ENCODE measurements at places on chromosomes 3 and 15. TPM values are rescaled to one million over a fixed set of nuclear protein-coding genes. Genes with fewer than 3 reads are reported as not detected.

DNA sequence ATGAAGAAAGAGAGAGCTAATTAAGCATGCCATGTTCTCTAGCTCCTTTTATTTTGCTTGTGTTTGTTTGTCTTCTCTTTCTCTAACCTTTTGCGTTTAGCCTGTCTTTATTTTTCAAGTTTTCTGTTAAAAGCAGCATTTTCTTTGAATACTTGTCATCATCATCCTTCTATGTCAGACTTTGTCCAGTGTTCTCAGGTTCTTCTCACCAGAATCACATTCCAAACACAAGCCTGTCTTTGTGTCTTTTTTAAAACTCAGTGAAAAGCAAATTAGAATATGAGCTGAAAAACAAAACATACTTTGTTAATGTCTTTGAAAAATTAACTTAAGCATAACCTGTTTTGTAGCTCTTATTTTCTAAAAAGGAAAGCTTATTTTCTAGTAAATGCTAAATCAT lies 62.4 kb downstream of the LEKR1 start:
- DNase-seq = no peak

The DNAJB8 gene
- not detected for polyA plus RNA-seq

DNA sequence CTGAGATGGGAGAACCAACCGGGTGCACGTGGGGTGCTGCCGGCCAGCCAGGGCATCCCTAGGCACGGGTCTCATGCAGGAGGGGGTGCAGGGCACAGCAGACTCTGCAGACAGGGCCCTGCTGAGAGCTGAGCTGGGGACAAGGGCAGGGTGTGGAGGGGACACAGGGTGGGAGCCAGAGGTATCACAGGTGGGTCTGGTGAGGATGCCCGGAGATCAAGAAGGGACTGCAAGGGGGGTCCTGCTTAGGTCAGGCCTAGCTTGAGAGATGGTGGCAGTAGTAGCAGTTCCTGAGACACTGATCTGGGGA lies 39.5 kb upstream of the PRR23E start:
- DNase-seq = no peak

DNA sequence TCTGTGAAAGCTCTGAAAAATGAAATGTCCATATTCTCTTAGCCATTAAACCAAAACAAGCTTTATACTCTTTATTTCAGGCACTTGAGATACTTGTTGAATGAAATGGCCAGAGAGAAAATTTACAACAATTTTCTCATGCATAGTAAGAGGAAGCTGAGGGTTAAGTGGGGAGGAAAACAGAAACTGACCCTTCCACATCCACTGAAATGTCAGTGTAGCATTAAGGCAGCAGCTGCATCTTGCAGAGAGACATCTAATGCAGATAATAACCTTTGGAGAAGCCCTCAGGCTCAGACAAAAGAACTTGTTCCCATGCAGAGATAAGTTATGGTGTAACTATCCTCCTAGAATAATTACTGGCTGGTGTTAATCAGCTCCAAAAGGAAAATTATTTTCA lies 34.0 kb downstream of the ZDHHC23 start:
- no peak for DNase-seq

The C3orf85 gene
- not detected for polyA plus RNA-seq

DNA sequence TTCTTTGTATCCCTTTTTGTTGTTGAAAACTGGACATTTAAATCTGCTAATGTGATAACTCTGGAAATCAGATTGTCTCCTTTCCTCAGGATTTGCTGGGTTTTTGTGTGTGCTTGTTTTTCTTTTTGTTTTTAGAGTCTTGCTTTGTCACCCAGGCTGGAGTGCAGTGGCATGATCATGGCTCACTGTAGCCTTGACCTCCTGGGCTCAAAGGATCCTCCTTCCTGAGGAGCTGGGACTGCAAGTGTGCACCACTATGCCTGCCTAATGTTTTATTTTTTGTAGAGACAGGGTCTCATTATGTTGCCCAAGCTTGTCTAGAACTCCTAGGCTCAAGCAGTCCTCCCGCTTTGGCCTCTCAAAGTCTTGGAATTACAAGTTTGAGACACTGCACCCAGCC lies 44.6 kb upstream of the IL20RB start:
- no peak for DNase-seq

GRCh38 chr15:71044006-71044405 lies 71.3 kb upstream of the THSD4 start:
- no peak for DNase-seq

The CFAP100 gene
- not detected for polyA plus RNA-seq
